ENCODE measurements at places on chromosomes 1 and 21.

DNA sequence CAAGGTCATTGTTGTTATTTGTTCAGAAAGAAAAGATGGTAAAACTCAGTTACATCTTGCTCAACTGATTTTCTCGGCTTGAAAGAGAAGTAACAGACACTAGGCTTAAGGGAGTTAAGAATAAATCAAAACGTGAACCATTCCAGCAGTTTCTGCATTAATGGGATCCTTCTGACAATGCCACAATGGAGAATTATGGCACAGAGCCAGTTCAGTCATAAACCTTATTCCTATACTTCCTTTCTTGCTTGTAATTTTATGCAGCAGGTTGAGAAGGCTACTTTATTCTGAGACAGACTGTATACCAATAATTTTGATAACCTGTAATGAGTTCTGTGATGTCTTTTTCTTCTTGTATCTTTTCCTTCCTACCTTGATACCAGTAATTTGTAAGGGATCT is 167.0 kb downstream of the C1orf21 start:
- DNase-seq = no peak

- no peak for DNase-seq
Measured at GRCh38 chr1:51643362-51643761, 26.5 kb downstream of the OSBPL9 start.

DNA sequence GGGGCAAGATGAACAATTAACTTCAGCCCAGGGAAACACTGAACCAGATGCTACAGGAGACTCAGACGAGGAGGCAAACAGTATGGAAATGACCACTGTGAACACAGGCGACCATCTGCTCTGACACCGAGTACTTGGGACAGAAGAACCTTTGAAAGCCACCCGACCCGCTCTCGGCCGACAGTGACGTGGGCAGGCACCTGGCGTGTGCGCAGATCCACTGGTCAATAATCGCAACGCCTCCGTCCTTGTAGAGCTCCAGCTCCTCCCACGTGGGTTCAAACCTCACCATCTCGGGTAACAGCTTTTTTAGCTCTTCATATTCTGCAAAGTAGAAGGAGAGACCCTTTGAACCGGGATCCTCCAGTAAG is 20.3 kb downstream of the POFUT2 start:
- DNase-seq = no peak

GRCh38 chr1:179038528-179039281 is 13.0 kb downstream of the FAM20B start:
- no peak for DNase-seq

GRCh38 chr21:15441060-15441493 is 288.7 kb upstream of the USP25 start:
- no peak for DNase-seq

GRCh38 chr1:231557411-231557810 is 28.9 kb downstream of the TSNAX start:
- DNase-seq = no peak

Measured in stimulated activated CD8-positive, alpha-beta memory T cell treated with anti-CD3 and anti-CD28 coated beads, Interleukin-2, amount 100 ng/mL, for 1 hour (primary cell).